ENCODE measurements at places on chromosomes 3 and 15. TPM values are rescaled to one million over a fixed set of nuclear protein-coding genes. Genes with fewer than 3 reads are reported as not detected.
A peak's percentile ranks its signal among the peaks of the same experiment; 100 is the strongest.

DNA sequence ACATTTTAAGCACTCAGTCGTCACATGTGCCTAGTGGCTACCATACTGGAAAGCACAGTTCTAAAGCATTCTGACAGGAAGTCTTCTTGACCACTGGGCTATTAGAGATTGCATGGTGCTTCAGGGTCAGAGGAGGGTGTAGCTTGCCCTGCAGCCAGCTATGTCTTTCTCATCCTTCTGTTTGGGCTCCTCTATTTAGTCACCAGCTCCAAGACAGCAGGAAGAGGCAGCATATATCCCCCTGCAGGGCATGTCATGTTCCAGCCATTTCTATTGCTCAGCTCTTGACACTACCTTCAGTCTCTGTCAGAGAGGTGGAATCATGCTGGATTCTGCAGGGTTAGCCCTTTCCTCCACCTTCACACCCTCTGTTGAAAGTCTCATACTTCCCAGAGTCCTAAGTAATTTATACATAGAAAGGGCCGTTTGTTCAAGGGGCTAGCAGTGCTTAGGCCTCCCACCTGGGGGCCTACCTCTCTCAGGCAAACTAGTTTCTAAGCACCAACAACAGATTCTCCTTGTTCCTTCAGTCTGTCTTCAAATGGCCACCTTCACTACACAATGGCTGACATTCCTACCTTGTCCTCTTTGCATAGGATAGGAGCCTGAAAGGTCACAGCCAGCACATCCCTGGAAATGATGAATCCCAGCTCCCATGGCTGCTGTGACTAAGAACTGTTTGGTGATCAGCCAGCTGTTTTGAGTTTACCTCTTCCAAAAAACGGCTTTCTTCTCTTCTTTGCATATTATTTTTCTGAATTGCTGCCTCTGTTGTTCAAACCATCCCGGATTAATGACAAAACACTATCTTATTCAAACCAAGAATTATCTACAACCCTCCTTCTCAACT lies 115.7 kb upstream of the BFSP2 start:
- DNase-seq: no peak
- no peak overlapping the region for H3K27ac ChIP-seq
- H3K4me3 ChIP-seq: no peak overlapping the region
- H3K36me3 ChIP-seq: no peaks in the 10 kb centered on the region
- no peaks in the 10 kb centered on the region for H3K4me1 ChIP-seq
- H3K27me3 ChIP-seq: peaks cover 7% of the 10 kb centered on the region

The SYNM gene
- total RNA-seq: 0.12 TPM

- H3K4me3 ChIP-seq: peak overlapping the region; percentile 8
- no peak overlapping the region for H3K27ac ChIP-seq
Measured at GRCh38 chr3:23079976-23080375, 123.2 kb upstream of the UBE2E2 start.

GRCh38 chr3:179299999-179300613 lies 22.7 kb upstream of the ZNF639 start:
- H3K4me3 ChIP-seq: no peak overlapping the region
- no peaks in the 10 kb centered on the region for H3K4me1 ChIP-seq
- H3K36me3 ChIP-seq: no peaks in the 10 kb centered on the region
- no peak for DNase-seq
- H3K27me3 ChIP-seq: peaks cover 7% of the 10 kb centered on the region
- no peak overlapping the region for H3K27ac ChIP-seq

The ADAMTS17 gene
- total RNA-seq: 4.1 TPM

DNA sequence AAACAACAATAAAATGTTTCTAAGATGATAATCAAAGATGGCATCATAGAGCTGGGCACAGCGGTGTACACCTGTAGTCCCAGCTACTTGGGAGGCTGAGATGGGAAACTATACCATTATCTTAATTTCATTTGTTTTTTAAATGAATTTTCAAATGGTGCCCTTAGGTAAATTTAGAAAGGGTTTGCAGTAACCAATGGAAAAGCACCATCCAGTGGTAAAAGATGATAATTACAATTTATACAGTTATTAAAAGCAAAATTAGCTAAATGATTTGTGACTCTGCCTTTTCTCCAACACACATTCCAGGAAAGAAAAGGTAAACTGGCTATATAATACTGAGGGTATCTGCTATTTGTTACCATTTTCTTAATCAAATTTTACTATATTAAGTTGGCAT lies 14.4 kb upstream of the ANKRD28 start:
- no peak for DNase-seq
- no peak overlapping the region for H3K4me3 ChIP-seq
- H3K27me3 ChIP-seq: no peaks in the 10 kb centered on the region
- H3K27ac ChIP-seq: peak overlapping the region; percentile 71
- peaks cover 44% of the 10 kb centered on the region for H3K4me1 ChIP-seq

The GUCA1C gene
- not detected for total RNA-seq

GRCh38 chr3:150936693-150937092 lies 31.5 kb upstream of the MINDY4B start:
- no peak overlapping the region for H3K4me3 ChIP-seq
- no peak overlapping the region for H3K27ac ChIP-seq
- H3K36me3 ChIP-seq: no peaks in the 10 kb centered on the region
- peaks cover 32% of the 10 kb centered on the region for H3K27me3 ChIP-seq
- DNase-seq: no peak

The PLIN1 gene
- not detected for total RNA-seq

GRCh38 chr3:61277411-61277810 lies 26.2 kb upstream of the FHIT start:
- H3K27ac ChIP-seq: no peak overlapping the region
- H3K4me3 ChIP-seq: no peak overlapping the region
- DNase-seq: no peak
- peaks cover 6% of the 10 kb centered on the region for H3K27me3 ChIP-seq
- no peaks in the 10 kb centered on the region for H3K4me1 ChIP-seq

- no peaks in the 10 kb centered on the region for H3K4me1 ChIP-seq
- no peaks in the 10 kb centered on the region for H3K36me3 ChIP-seq
- H3K27me3 ChIP-seq: no peaks in the 10 kb centered on the region
- no peak overlapping the region for H3K4me3 ChIP-seq
Measured at GRCh38 chr3:167394003-167394402, 13.9 kb upstream of the ZBBX start.

The UBL7 gene
- 53.7 TPM for total RNA-seq

The NEK10 gene
- 0.56 TPM for total RNA-seq

GRCh38 chr3:197532388-197532787 lies 23.4 kb downstream of the BDH1 start:
- H3K27ac ChIP-seq: no peak overlapping the region
- H3K4me3 ChIP-seq: no peak overlapping the region
- H3K4me1 ChIP-seq: no peaks in the 10 kb centered on the region
- H3K27me3 ChIP-seq: no peaks in the 10 kb centered on the region

GRCh38 chr15:41241221-41241964 lies 10.3 kb downstream of the CHP1 start:
- no peaks in the 10 kb centered on the region for H3K27me3 ChIP-seq
- no peak overlapping the region for H3K27ac ChIP-seq
- no peak overlapping the region for H3K4me3 ChIP-seq
- DNase-seq: no peak
- H3K4me1 ChIP-seq: peaks cover 8% of the 10 kb centered on the region
- H3K36me3 ChIP-seq: peaks cover 18% of the 10 kb centered on the region

- no peaks in the 10 kb centered on the region for H3K4me1 ChIP-seq
- no peaks in the 10 kb centered on the region for H3K27me3 ChIP-seq
- no peak for DNase-seq
- H3K4me3 ChIP-seq: no peak overlapping the region
- no peak overlapping the region for H3K27ac ChIP-seq
- no peaks in the 10 kb centered on the region for H3K36me3 ChIP-seq
Measured at GRCh38 chr3:166752214-166752613, 627.9 kb downstream of the ZBBX start.

- H3K36me3 ChIP-seq: peaks cover 2% of the 10 kb centered on the region
- H3K4me1 ChIP-seq: peaks cover 18% of the 10 kb centered on the region
- H3K27ac ChIP-seq: no peak overlapping the region
- no peak overlapping the region for H3K4me3 ChIP-seq
Measured at GRCh38 chr15:91882858-91883586, 29.5 kb downstream of the SLCO3A1 start.

The TMPRSS7 gene
- not detected for total RNA-seq

DNA sequence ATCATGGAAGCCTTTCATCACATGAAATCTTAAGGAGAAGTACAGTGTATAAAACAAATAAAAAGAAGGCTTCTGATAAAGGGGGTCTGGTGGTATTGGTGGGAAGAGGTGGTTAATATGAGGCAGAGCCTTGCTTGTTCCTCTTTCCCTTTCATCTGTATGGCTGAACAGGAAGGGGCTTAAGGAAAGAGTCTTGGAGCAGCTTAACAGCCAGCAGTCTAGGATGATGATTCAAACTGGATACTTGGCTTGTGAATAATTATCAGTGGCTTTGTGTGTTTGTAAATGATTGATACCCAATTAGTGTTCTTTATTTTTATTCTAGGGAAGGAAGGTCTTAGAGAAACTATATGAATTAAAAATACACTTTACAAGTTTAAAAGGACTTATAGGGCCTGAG lies 29.1 kb upstream of the TCAIM start:
- no peaks in the 10 kb centered on the region for H3K36me3 ChIP-seq
- H3K27ac ChIP-seq: no peak overlapping the region
- H3K4me1 ChIP-seq: no peaks in the 10 kb centered on the region
- no peak for DNase-seq
- H3K27me3 ChIP-seq: peaks cover 9% of the 10 kb centered on the region
- H3K4me3 ChIP-seq: no peak overlapping the region

The RASA2 gene
- total RNA-seq: 54.1 TPM

DNA sequence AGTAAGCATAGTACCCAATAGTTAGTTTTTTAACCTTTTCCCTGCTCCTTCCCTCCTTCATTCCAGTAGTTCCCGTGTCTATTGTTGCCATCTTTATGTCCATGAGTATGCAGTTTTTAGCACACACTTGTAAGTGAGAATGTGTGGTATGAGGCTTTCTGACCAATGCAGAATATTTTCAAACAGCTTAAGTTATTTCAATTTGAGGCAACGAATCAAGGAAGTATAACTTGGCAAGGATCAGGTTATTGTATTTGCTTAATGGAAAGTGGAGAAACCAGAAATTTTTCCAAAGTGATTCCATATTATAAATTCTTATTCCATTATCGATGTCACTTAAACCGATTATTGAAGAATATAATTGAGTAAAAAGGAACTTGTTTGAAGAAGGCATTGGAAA lies 954.8 kb downstream of the GBE1 start:
- H3K4me3 ChIP-seq: no peak overlapping the region
- H3K36me3 ChIP-seq: no peaks in the 10 kb centered on the region
- no peaks in the 10 kb centered on the region for H3K27me3 ChIP-seq
- no peaks in the 10 kb centered on the region for H3K4me1 ChIP-seq
- no peak for DNase-seq
- H3K27ac ChIP-seq: no peak overlapping the region
